ENCODE measurements at places on chromosomes 1 and 21.

GRCh38 chr1:201490708-201491131 lies 16.2 kb downstream of the CSRP1 start:
- no peak for DNase-seq

GRCh38 chr1:189657715-189658114 lies 819.9 kb downstream of the BRINP3 start:
- no peak for DNase-seq

- no peak for DNase-seq
Observed at GRCh38 chr1:51572365-51572764, 44.5 kb upstream of the OSBPL9 start.

- DNase-seq = no peak
Observed at GRCh38 chr1:114550336-114550735, 31.1 kb downstream of the BCAS2 start.

- DNase-seq = no peak
Observed at GRCh38 chr21:41369105-41369919, 7.5 kb downstream of the MX2 start.

GRCh38 chr1:151146072-151146411 lies 389 bp downstream of the SEMA6C start:
- DNase-seq = no peak

- DNase-seq = peak; percentile 61
Observed at GRCh38 chr1:171142416-171143385, 42.4 kb upstream of the FMO2 start.

DNA sequence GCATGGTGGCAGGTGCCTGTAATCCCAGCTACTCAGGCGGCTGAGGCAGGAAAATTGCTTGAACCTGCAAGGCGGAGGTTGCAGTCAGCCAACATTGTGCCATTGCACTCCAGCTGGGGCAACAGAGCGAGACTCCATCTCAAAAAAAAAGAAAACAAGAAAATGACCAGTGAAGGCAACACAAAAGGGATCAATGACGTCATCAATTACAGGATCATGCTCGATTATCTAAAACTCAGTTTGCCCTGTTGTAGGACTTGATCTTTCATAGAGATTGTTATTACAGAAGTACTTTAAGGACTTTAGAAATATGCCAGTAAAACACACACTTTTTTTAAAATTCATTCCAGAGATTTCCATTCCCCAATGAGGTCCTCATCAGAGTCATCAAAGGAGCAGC lies 147.8 kb downstream of the ETS2 start:
- no peak for DNase-seq

GRCh38 chr1:70360321-70360720 lies 5.8 kb upstream of the ANKRD13C start:
- no peak for DNase-seq

DNA sequence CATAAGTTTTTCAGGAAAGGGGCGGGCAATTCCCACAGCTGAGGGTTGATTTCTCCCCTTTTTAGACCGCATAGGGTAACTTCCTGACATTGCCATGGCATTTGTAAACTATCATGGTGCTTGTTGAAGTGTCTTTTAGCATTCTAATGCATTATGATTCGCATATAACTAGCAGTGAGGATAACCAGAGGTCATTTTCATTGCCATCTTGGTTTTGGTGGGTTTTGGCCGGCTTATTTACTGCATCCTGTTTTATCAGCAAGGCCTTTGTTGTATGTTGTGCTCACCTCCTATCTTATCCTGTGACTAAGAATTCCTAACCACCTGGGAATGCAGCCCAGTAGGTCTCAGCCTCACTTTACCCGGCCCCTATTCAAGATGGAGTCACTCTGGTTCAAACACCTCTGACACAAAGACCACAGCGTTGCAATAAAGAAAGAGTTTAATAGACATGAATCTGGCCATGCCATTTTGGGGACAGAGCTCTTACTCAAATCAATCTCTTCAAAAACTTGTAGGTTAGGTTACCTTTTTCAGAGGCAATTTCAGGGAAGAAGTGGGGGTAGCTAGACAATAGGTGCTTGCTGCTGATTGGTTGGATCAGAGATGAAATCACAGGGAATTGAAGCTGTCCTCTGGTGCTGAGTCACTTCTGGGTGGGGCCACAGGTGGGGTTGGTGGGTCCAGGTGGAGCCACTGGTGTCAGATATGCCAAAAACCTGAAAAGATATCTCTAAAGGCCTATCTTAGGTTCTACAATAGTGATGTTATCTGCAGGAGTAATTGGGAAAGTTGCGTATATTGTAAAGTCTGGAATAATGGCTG lies 23.3 kb downstream of the TBX19 start:
- no peak for DNase-seq

Measured in AG20443 (cell line).